ENCODE measurements at places on chromosomes 4 and X.

DNA sequence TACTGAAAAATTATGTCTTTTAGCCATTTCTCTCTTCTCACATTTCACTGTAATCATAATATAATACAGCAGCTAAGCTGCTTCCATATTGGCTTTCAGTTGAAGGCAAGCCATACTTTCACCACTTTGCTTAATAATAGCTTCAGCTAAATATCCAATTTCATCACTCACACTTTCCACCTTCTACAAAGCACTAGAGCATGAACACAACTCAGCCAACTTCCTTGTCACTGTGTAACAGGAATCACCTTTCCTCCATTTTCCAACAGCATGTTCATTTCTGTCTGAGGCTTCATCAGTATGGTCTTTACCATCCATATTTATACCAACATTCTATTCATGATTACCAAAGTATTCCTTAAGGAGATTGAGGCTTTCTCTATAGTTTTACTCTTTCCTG is 219.8 kb upstream of the CTSO start:
- no peak for DNase-seq

DNA sequence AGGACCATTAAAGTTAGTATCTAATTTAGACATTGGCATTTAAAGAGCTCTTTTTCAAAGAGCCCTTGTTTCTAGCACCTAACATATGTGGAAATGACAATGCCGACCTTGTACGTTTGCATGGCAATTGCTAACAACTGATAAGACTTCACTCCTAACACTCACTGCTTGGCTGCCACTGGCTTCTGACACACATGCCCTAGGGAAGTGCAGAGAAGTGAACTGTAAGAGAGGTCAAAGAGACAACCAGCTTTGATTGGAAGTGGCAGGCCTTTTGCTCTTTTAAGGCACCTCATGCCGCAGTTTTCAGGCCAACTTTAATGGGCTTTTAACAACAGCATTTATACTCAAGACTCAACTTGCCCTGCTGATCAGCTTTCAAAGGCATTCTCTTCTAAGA is 158.4 kb downstream of the RAB28 start:
- DNase-seq: no peak

DNA sequence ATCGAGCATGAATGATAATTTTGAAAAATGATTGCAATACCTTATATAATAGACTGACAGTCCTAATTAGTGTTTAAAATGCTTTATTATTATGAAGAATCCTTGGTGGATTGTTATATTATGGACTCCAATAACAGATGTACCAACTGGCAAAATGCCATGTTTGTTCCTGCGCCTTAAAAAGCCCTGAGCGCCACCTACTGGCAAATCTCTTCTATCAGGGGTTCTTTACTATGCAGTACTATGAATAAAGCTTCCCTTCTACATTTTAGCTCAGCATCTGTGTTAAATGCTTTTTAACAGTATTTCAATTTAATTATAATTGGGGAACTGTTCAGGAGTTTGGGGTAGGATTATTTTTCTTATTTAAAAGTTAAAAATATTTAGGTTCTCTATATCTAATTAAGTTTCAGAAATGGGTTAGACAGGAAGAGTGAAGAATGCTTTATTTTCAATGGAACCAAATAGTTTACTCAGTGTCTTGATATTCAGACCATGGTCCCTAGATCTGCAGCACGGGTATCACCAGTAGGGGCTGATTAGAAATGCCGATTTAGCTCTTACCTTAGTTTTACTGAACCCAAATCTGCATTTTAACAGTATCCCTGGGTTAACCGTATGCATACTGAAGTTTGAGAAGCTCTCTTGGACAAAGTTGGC is 20.0 kb downstream of the CFAP97 start:
- DNase-seq: peak; percentile 43

GRCh38 chr4:85445050-85445639 is 29.8 kb upstream of the ARHGAP24 start:
- DNase-seq: no peak

- no peak for DNase-seq
Observed at GRCh38 chrX:133781174-133781573, 204.2 kb downstream of the GPC3 start.

DNA sequence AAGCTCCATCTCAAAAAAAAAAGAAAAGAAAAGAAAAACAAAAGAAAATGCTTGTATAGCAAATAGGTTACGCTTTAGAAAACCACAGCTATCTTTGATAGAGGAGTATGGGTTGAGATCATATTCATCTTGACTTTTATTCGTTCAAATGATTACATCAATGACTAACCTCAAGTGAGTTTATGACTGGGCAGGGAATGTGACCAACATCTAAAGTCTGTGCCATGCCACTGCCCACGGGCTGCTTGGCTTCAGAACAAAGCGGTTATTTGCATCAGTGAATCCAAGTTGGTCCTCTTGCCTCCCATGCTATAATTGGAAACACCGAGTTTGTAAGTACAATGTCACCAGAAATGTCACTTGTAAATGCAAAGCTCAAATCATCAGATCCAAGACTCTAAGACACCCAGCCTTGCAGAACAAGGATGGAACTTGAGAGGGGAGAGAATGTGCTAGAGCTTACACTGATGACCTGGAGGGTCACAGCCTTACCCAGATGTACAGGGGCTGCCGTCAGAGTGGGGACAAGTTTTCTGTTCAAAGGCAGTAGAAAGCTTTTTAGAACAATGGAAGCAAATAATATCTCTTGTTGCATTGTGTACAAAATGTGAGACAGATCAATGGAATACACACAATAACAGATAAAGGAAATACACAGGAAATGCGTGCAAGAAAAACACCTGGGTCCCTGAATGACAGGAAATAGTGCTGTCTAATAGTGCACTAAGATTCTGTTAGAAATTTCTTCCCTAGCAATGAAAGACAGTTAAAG is 8.4 kb upstream of the OPN1LW start:
- no peak for DNase-seq

GRCh38 chr4:145083891-145084605 is 13.9 kb downstream of the ANAPC10 start:
- DNase-seq: no peak

DNA sequence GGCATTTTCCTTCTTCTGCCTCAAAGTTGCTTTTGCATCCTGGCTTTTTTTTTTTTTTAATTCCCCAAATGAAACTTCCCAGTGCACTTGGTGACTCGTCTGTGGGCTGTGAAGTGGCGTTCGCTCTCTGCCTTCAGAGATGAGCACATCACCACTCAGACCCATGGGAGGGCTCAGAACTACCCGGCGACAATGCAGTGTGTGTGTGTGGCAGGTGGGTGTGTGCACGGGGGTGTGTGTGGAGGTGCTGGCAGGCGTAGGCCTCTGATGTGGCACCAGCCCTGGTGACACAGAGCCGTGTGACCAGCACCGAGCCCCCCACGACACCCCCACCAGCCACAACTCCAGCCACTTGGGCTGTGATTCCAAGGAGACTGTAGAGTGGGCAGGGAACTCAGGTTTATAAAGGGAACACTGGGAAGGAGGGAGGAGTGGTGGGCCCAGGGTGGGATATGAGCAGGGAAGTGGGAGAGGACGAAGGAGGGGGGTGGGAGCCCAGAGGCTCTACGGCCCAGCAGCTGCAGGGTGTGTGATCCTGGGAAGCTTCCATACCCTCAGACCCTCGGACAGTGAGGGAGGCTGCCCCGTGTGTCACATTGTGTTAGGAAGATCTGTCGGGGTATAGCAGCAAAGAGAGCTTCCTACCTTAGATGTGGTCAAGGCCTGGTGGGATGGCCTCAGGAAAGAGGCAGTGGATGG is 6.0 kb upstream of the WFS1 start:
- DNase-seq: no peak

- DNase-seq: no peak
Observed at GRCh38 chr4:42633605-42634388, 23.1 kb downstream of the ATP8A1 start.

DNA sequence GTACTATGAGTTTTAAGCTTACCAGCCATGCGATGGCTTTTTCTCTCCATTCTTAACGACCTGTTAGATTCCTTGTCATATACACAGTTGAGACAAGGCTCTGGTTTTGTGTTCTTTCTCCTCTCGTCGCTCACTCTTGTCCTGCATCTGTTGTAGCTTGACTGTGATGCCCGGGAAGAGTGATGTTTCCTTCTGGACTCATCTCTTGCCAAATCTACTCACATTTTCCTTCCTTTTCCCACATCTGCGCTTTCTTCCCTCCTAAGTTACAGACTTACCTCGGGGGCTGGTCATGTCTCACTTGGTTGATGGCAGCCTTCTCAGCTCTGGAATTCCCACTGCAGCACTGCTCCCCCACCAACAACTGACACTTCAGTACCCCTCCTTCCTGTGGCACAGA is 4.8 kb upstream of the MAP7D3 start:
- DNase-seq: no peak

GRCh38 chr4:74999714-75000309 is 66.9 kb downstream of the PARM1 start:
- DNase-seq: no peak

Data from NCI-H2107 (cell line).